Activated CD4-positive, alpha-beta T cell treated with anti-CD3 and anti-CD28 coated beads, Interleukin-2, amount 50 U/mL, for 4 hours (primary cell): ENCODE measurements at places on chromosomes 13 and 19.

GRCh38 chr19:51272183-51272810 is 21.4 kb downstream of the SIGLECL1 start:
- no peak for DNase-seq

- DNase-seq = no peak
Observed at GRCh38 chr13:52043675-52044074, 19.2 kb downstream of the UTP14C start.

DNA sequence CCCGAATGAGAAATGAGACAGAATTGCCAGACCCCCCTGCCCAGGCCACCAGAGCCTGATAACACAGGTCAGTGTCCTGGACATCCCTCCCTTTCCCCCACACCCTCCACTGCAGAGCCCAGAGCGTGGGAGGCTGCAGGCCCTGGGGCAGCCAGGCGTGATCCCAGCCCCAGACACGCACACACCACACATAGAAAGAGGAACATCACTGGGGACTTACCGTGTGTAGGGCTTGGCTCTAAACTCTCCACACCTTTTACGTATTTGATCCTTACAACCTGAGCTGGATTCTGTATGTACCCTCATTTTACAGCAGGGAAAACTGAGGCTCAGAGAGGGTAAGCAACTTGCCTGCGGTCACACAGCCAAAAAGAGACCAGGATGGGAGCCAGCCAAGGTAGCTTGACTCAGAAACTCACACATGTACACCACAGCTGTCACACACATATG is 334 bp upstream of the ANGPTL6 start:
- DNase-seq = no peak

DNA sequence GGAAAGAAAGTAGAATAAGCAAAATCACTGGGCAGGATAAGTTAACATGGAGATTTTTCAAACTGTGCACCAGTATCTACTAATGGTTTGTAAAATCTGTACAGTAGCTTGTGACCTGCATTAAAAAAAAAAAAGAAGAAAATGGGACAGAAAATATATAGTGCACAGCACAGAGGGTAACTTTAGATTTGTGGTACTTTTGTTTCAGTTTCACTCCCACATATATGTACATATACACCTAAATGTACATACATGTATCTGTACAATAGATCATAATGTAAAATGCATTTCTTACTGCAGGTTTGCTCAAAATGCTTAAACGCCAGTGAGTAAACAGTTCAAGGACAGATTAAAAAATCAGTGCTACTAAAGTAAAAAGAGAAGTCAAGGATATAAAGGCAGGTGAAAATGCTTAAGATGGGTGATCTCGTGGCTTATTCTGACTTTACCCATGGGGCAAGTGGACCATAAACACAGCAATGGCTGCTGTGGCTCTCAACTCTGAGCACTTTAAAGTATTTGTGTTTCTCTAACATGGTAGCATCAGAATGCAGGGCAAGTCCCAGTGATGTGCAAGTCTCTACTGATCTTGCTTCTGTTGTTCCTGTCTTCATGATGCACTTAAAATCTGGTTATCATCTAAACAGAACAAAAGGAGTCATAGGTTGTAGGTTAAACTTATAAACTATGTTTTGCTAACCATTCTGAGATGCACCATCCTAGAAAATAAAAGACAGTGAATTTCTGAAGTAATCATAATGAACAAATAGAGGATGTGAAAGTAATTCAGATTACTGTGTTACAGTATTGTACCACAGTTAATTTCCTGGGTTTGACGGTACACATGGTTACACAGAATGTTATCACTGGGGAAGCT is 112.3 kb downstream of the MIPEP start:
- DNase-seq = no peak

GRCh38 chr13:71459708-71460107 is 407.3 kb downstream of the DACH1 start:
- no peak for DNase-seq
